ENCODE measurements at places on chromosomes 1 and 21.

- H3K27me3 ChIP-seq = no peaks in the 10 kb centered on the region
- H3K36me3 ChIP-seq = no peaks in the 10 kb centered on the region
- H3K27ac ChIP-seq = no peak overlapping the region
- H3K4me1 ChIP-seq = peaks cover 14% of the 10 kb centered on the region
These were observed 5.7 kb downstream of the TPM3 start for GRCh38 chr1:154186177-154186576.

DNA sequence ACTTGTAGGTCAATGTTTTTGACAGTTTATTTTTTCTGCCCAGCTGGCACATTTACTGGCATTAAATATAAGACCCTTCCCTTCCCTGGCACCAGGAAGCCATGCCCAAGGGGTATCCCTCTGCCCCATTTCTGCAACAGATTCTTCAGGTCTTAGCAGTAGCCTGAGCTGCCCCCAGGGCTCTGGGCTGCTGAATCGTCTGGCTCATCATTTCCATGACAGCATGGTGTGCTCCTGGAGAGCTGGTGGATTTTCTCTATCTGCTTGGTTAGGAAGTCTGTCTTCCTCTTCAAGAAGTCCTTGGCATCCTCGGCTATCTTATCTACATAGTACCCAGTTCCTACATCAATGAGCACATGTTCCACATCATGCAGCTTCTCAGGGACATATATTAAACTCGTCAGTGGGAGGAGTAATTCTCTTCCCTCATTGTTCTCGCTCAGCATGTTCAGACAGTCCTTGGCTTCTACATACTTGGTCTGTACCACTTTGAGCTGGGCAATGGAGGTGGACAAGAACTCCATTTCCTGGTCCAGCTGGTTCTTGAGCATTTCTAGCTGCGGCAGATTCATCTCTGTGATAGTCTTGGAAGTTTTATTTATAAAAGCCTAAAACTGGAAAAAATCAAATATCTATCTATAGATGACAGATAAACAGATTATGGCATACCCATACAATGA is 23.5 kb downstream of the MIA3 start:
- H3K36me3 ChIP-seq = peaks cover 5% of the 10 kb centered on the region
- no peak for DNase-seq
- H3K4me3 ChIP-seq = no peak overlapping the region

GRCh38 chr1:192477630-192478029 is 97.9 kb upstream of the RGS1 start:
- no peaks in the 10 kb centered on the region for H3K27me3 ChIP-seq
- H3K4me1 ChIP-seq = no peaks in the 10 kb centered on the region
- H3K4me3 ChIP-seq = no peak overlapping the region
- H3K36me3 ChIP-seq = no peaks in the 10 kb centered on the region
- no peak overlapping the region for H3K27ac ChIP-seq

DNA sequence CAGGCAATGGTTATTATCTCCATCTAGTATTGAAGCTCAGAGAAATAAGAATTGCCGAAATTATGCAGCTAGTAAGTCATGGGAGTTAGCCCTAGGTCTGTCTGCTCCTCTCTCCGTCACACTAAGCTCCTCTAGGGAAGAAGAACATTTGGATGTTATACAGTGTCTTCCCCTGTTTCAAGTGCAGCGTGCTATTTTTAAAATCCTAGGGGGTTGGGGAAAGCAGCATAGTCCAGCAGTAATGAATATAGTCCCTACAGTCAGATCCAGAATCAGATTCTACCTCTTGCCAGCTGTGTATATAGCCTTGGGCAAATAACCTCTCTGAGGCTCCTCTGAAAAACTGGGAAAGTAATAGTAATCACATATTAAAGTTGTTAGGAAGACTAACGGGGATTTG is 44.5 kb upstream of the OSBPL9 start:
- no peak overlapping the region for H3K27ac ChIP-seq
- peaks cover 60% of the 10 kb centered on the region for H3K4me1 ChIP-seq
- no peak for DNase-seq

DNA sequence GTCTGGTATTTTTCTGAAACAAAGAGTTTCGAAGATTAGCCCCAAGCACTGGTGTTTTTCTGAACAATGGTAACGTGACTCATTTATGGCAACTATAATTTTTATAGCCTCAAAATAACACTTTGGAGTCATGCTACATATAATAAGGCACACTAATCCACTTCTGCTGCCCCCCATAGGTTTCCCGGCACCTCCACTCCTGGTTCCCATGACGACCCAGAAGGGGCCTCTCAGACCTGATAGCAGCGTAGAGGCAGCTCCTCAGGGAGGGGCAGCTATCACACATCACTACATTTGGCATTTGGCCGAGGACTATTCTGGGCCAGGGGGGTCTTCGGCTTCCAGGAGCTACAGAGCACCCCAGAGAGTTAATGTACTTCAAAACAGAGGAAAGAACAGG is 23.3 kb downstream of the CAPN8 start:
- H3K27me3 ChIP-seq = no peaks in the 10 kb centered on the region
- H3K4me1 ChIP-seq = no peaks in the 10 kb centered on the region
- no peak overlapping the region for H3K4me3 ChIP-seq
- no peak for DNase-seq
- H3K27ac ChIP-seq = no peak overlapping the region
- no peaks in the 10 kb centered on the region for H3K36me3 ChIP-seq
